ENCODE measurements at places on chromosomes 11 and 22.

DNA sequence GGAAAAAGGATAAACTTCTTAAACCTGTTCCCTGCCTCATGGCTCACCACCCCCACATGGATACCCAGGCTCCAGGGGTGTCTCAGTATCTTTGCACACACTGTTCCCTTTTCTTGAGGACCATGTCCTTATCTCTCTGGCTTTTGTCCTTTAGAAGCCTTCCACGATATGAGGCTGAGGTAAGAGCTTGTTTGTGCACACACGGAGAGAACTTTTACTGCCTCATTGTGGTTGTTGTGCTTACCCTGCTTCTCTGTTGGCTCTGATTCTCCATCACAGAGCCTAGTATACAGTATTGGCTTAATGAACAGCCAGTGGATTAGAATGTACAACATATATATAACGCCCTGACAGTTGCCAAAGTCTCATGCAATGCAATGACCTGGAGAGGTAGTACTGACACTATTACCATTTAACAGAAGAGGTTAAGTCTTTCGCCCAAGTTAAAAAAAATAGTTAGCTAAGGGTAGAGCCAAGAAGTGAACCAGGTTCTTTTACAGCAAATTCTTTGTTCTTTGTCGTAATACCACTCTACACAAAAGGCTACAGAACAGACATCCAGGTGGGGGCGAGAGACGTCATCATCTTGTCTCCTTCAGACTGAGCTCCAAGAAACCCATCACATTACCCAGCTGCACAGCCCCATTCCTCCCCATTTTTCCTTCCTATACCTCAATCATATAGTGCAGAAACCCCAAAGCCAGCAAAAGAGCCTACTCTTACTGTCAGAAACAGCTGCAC is 117.3 kb downstream of the PLEKHA7 start:
- no peak for DNase-seq

- DNase-seq, result peak; percentile 25
These were observed 3.4 kb upstream of the IGLL5 start for GRCh38 chr22:22884010-22884887.

DNA sequence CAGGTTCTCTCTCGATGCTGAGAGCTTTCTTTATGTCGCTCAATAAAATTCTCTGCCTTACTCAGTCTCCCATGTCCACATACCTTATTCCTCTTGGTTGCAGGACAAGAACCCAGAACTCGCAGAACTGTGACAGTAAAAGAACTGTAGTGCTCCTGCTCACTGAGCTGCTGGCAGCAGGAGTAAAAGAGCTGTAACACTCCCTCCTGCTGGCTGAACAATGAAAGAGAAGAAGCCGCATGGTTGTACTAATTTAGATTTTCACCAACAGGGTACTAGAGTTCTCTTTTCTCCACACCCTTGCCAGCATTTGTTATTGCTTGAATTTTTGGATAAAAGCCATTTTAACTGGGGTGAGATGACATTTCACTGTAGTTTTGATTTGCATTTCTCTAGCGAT is 433.2 kb downstream of the GUCY1A2 start:
- DNase-seq, result no peak

- DNase-seq, result no peak
These were observed 98.9 kb upstream of the SLC5A12 start for GRCh38 chr11:26820739-26821138.

- DNase-seq, result no peak
These were observed 2.9 kb upstream of the MTA2 start for GRCh38 chr11:62604460-62605120.

Measured in stimulated activated CD4-positive, alpha-beta T cell treated with anti-CD3 and anti-CD28 coated beads, TNF-alpha, amount 100 ng/mL, for 1 hour (primary cell).